COLO829 (cell line): ENCODE measurements at places on chromosomes 6 and 20.

- DNase-seq, result no peak
These were observed 11.0 kb upstream of the ELOVL5 start for GRCh38 chr6:53359843-53360092.

- DNase-seq, result peak; percentile 23
These were observed 211.3 kb downstream of the ARID1B start for GRCh38 chr6:156988276-156989158.

DNA sequence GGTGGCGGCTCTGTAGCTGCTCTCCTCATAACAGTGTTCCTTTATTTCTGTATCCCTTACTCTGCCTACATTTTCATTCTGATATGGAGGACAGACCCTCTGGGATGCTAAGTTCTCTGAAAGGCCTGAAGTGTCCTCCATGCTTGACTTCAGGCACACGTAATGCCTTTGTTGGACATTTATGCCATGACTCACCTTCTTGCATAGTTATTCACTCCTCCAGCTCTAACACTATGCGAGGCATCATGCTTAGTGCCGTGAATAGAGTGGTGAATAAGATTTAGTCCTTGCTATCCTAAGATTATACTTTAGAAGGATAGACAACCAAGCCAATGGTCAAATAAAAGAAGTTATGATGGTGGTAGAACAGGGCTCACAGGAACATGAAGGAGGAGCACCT is 760.9 kb upstream of the FLRT3 start:
- no peak for DNase-seq

GRCh38 chr6:149252622-149253021 is 64.9 kb upstream of the TAB2 start:
- no peak for DNase-seq

DNA sequence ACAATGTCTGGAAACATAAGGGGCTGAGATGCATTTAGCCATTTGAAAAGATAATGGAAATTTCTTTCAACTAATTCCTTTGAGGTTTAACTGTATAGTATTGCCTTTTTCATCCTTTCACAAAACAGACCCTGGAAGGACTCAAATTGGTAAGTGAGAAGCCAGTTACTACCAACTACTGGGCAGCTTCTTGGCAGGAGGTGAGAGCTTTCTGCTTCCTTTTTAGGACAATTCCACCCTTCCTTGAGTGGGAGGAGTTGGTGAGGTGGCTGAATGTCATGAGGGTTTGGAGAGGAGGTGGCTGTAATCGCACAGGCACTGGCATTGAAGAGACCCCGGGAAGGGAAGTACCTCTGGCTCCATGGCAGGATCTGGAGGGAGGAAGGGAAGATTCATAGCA is 341.1 kb downstream of the NRN1 start:
- DNase-seq, result no peak

DNA sequence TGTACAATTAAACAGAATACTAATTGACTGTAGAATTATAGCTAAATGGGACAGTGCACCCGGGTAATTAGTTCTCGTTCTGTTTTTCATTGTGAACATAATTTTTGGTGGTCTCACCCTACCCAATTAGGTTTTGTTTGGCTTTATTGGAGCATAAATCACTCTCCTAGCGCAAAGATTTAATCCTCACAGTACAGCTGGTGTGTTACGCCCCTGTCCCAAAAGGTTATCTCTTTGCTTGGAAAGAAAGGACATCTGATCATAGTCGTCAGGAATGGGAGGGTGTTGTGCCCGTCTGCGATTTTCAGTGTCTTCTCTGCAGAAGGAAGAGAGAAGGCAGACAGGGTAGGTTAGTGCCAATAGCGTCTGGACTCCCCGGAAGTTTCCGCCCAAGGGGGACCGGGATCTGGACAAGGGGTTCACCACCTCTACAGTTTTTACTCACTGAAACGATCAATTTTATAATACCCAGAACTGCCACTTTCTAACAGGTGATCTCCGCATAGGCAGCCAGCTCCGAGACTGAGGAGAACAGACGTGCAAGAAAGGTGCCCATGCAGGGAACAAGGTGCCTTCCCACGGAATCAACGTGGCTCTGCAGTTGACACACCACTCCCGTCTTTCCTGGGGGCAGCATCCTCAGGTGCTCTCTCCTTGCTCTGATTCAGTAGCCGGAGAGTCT is 617.4 kb upstream of the CDH4 start:
- DNase-seq, result no peak

- peak; percentile 60 for DNase-seq
These were observed 36.2 kb upstream of the MRPS18A start for GRCh38 chr6:43723737-43724295.

- peak; percentile 30 for DNase-seq
These were observed 25.2 kb downstream of the RFPL4B start for GRCh38 chr6:112372226-112372806.

DNA sequence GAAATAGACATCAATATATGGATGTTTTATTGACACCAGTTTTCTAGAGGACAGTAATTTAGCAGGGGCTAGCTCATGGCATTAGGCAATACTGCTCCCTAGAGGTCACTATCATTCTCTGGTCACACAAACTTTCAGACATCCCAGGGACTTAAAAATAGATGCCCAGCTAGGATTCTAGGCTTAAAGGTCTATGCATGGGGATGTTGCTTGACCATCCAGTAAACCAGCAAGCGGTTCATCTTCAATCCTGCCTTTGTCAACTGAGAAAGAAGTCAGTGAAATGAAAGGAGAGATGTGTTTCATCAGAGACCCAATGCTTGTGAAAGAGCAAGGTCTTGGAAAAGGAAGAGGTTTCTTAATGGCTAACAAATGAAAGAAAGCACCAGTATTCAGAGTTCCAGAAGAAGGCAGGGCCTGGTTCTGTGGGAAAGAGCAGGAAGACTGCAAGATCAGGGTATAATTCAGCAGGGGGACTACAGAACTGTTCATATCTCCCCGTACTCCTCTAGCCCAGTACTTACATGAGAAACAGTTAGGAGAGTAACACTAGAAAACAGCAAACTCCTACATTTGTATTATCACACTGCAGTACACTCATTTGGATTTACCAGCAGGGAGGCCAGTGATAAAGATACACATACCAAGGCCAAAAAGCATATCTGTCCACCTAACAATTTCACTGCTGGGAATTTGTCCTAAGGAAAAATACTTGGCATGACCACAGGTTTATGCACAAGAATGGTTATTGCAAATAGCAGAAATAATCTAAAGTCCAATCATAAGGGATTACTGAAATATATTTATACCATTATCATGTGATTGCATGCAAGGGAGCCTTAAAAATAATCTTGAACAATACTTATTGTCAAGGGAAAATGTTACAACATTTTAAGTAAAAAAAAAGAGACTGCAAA is 151.4 kb upstream of the LAMA2 start:
- peak; percentile 20 for DNase-seq
